LoVo (cell line): ENCODE measurements at places on chromosomes 5 and 9.

- peak; percentile 38 for DNase-seq
Observed at GRCh38 chr5:176410486-176411180, 5.7 kb downstream of the CLTB start.

DNA sequence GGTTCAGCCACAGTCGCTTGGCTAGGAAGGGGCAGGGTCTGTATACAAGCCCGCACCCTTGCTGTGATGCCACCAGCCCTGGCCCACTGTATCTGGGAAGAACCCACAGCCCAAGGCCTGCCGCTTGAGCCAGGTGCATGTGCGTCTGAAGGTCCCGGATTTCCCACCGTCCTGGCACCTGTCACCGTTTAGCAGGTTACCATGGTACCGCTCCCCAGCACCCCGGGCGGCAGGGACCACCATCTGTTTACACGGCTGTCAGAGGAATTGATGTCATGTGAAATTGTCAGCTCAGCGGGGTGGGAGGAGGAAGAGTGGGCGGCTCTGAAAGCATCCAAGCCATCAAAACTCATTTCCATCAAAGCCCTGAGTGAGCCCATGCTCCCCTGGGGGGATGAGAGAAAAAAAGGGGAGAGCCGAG, 92.7 kb downstream of the HRH2 start:
- no peak for DNase-seq

GRCh38 chr5:155919126-155919525, 407.8 kb upstream of the SGCD start:
- no peak for DNase-seq

DNA sequence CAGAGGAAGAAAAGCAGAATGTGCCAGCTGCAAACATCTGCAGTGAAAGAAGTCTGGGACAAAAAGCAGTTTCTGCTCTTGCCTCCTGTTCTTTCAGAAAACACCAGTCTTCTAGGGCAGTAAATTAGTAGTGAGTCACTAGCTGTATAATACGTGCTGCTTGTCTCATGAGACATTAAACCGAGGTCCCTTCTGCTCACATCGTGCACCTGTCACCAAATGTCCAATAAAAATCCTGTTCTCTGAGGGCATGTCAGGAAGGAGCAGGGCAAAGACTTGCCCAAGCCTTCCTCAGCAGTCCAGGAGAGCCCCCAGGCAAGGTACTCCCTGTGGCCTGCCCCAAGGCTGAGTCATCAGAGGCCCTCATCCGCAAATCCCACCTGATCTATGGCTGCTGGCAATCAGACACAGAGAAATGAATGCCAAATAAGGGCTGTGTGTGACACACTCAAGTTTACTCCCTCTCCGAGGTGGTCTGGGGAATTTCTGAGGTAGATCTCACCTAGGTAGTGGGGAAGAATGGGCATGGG, 255.3 kb upstream of the SMARCA2 start:
- no peak for DNase-seq

GRCh38 chr5:14445013-14445412, 136.6 kb upstream of the OTULINL start:
- DNase-seq: peak; percentile 13
